Activated T-cell treated with anti-CD3 and anti-CD28 coated beads, Interleukin-2, amount 50 U/mL, for 24 hours (primary cell): ENCODE measurements at places on chromosomes 5 and 9.

- no peak overlapping the region for H3K4me3 ChIP-seq
- H3K36me3 ChIP-seq = no peaks in the 10 kb centered on the region
- H3K4me1 ChIP-seq = no peaks in the 10 kb centered on the region
- peaks cover 73% of the 10 kb centered on the region for H3K27me3 ChIP-seq
Measured at GRCh38 chr5:72180925-72181324, 73.7 kb downstream of the MAP1B start.

- no peaks in the 10 kb centered on the region for H3K36me3 ChIP-seq
- H3K27me3 ChIP-seq = peaks cover 70% of the 10 kb centered on the region
- H3K27ac ChIP-seq = no peak overlapping the region
- no peak overlapping the region for H3K4me3 ChIP-seq
- peaks cover 10% of the 10 kb centered on the region for H3K4me1 ChIP-seq
Measured at GRCh38 chr5:83724001-83724400, 3.3 kb upstream of the HAPLN1 start.

DNA sequence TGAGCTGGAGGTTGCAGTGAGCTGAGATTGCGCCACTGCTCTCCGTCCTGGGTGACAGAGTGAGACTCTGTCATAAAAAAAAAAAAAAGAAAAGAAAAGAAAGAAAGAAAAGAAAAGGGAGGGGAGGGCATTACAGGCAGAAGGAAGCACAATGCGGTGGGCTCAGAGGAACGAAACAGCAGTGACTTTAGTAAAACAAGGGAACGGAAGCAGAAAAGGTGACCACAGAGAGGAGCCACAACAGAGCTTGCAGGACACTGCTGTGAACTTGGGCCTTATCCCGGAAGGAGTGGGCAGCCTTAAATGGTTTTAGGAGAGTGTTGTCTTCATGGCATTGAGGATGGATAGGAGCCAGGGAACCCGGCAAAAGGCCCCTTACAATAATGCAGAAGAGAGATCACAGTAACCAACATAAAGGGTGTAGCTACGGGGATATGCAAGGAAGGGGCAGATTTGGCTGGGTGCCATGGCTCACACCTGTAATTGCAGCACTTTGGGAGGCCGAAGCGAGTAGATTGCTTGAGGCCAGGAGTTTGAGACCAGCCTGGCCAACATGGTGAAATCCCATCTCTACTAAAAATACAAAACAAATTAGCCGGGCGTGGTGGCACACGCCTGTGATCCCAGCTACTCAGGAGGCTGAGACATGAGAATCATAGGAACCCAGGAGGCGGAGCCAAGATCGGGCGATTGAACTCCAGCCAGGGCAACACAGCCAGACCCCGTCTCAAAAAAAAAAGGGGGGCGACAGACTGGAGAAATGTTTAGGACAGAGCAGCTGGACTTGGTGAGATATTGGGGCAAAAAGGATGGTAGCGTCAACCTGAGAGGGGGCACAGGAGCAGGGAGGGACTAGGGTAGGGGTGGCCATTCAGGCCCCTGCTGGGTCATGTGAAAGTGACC, 83.9 kb upstream of the ZBTB43 start:
- peaks cover 42% of the 10 kb centered on the region for H3K4me1 ChIP-seq
- H3K4me3 ChIP-seq = peak overlapping the region; percentile 11
- H3K27me3 ChIP-seq = no peaks in the 10 kb centered on the region
- DNase-seq = no peak
- H3K27ac ChIP-seq = peak overlapping the region; percentile 64
- H3K36me3 ChIP-seq = no peaks in the 10 kb centered on the region

DNA sequence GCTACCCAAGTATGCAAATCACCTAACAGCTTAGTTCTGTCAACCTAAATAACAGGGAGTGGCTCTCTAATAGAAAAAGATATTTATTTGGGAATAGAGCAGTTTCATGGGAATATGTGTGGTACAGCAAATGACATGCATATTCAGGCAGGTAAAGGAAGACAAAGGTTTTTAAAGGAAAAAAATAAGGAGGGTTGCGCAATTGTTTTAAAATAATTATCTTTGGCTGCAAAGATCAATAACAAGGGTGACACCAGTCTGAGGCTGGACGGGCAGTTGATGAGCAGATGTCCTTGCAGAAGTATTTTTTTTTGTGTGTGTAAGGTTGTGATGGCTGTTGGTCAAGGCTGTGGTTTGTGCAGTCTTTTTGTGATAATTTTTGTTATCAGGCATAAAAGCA, 332.0 kb downstream of the ARHGEF28 start:
- H3K27me3 ChIP-seq = peaks cover 37% of the 10 kb centered on the region
- DNase-seq = no peak
- H3K36me3 ChIP-seq = no peaks in the 10 kb centered on the region
- no peak overlapping the region for H3K4me3 ChIP-seq

GRCh38 chr9:1939466-1939865, 75.7 kb upstream of the SMARCA2 start:
- no peak overlapping the region for H3K4me3 ChIP-seq
- no peaks in the 10 kb centered on the region for H3K36me3 ChIP-seq
- H3K4me1 ChIP-seq = peaks cover 3% of the 10 kb centered on the region
- H3K27me3 ChIP-seq = peaks cover 8% of the 10 kb centered on the region

DNA sequence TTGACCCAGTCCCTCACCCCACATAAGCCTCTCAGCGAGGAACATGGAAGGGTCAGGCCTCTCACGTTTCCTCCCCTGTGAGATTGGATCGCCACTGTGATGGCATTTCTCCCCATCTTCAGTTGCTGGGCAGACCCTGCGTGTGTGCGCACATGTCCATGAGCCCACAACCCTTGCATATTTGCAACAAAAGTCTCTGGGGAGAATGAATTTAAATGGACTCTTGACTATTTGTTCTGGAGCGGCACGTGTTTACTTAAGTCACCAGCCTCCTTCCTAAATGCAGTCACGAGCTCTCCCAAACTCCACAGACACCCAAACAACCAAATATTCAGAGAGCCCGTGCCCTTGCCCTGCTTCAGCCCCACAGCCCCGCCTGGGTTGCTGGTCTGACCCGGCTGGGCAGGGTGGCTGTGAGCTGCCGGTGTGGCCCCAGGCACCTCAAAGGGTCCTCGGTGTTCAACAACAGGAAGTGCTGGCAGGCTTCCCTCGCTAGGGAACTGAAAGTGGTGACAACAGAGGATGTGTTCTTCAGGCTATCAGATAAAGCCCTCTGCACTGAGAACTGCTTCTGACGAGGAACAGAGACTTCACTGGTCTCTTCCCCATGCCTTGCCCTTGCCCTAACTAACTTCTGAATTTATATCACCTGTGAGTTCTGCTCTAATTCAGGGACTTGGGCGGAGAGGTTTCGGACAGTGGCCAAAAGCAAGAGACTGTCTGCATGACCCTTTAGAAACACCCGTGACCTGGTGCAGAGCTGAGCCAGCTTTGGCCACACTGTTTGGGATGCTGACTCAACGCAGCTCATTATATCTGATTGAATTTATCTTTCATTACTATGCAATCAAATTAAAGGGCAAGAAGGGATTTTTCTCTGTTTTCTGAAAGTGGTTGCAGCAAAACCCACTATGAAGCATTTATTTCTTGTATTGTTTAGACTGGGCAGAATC, 19.2 kb upstream of the CD180 start:
- H3K4me1 ChIP-seq = peaks cover 53% of the 10 kb centered on the region
- H3K27me3 ChIP-seq = no peaks in the 10 kb centered on the region
- peak; percentile 74 for DNase-seq
- H3K36me3 ChIP-seq = no peaks in the 10 kb centered on the region

GRCh38 chr9:70696694-70697335, 282.4 kb upstream of the KLF9 start:
- no peaks in the 10 kb centered on the region for H3K4me1 ChIP-seq
- no peaks in the 10 kb centered on the region for H3K27me3 ChIP-seq
- H3K4me3 ChIP-seq = no peak overlapping the region

GRCh38 chr5:169860585-169860984, 119.7 kb downstream of the INSYN2B start:
- H3K27me3 ChIP-seq = no peaks in the 10 kb centered on the region
- H3K4me1 ChIP-seq = peaks cover 43% of the 10 kb centered on the region
- H3K27ac ChIP-seq = peak overlapping the region; percentile 4
- no peak for DNase-seq
- peaks cover 74% of the 10 kb centered on the region for H3K36me3 ChIP-seq

DNA sequence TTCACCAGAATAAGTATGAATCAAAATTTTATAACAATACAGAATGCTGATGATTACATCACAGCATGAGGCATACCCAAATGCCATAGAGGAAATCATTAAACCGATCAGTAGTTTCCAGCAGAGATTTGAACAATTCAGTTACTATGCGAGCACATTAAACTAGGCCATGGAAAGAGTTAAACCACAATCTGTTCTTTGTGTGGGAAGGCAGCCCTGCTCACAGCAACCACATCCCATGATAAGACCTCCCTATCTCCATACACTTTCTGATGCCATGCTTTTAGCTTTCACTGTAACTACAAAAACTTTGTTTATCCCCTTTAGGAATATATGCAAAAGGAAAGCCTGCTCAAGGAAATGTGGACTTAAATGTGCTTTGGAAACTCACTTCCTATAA, 4.5 kb downstream of the NFIB start:
- H3K27me3 ChIP-seq = peaks cover 75% of the 10 kb centered on the region
- no peak overlapping the region for H3K4me3 ChIP-seq
- no peak overlapping the region for H3K27ac ChIP-seq
- peaks cover 15% of the 10 kb centered on the region for H3K4me1 ChIP-seq

DNA sequence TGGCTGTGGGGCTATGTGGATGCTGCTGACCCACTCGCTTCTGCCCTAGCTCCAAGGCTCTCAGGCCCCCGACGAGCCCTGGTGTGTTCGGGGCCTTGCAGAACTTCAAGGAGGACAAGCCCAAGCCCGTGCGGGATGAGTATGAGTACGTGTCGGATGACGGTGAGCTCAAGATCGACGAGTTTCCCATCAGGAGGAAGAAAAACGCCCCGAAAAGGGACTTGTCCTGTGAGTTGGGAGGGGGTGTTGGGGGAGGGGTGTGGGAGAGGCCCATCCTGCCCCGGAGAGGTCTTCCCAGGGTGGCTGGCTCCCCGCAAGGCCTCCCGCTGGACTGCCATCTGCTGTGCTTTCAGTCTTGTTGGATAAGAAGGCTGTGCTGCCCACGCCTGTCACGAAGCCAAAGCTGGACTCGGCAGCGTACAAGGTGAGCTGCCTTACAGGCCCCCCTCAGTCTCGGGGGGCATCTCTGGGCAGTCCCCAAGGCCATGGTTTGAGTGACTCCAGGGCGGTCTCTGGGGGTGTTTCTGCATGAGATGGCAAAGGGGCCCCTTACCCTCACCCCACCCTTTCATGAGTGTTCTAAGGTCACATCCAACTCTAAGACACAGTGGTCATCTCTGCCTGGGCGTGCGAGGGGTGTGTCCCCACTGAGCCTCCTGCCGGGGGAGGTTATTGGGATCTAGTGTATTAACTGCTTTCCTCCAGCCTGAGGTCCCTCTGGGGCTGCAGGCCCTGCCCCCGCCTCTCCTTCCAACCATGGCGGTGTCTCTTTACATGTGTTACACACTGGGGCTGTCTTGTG, 89.5 kb downstream of the PHF2 start:
- H3K27ac ChIP-seq = no peak overlapping the region
- H3K36me3 ChIP-seq = peaks cover 26% of the 10 kb centered on the region
- H3K4me1 ChIP-seq = no peaks in the 10 kb centered on the region
- no peaks in the 10 kb centered on the region for H3K27me3 ChIP-seq

GRCh38 chr5:109225716-109226625, 183.8 kb downstream of the PJA2 start:
- H3K27me3 ChIP-seq = peaks cover 6% of the 10 kb centered on the region
- no peak overlapping the region for H3K27ac ChIP-seq
- H3K4me1 ChIP-seq = no peaks in the 10 kb centered on the region
- H3K36me3 ChIP-seq = no peaks in the 10 kb centered on the region
- no peak overlapping the region for H3K4me3 ChIP-seq

- no peak overlapping the region for H3K27ac ChIP-seq
- no peak overlapping the region for H3K4me3 ChIP-seq
- DNase-seq = no peak
- no peaks in the 10 kb centered on the region for H3K4me1 ChIP-seq
Measured at GRCh38 chr5:144484124-144484897, 313.6 kb downstream of the KCTD16 start.
